ENCODE measurements at places on chromosomes 7 and 10.

DNA sequence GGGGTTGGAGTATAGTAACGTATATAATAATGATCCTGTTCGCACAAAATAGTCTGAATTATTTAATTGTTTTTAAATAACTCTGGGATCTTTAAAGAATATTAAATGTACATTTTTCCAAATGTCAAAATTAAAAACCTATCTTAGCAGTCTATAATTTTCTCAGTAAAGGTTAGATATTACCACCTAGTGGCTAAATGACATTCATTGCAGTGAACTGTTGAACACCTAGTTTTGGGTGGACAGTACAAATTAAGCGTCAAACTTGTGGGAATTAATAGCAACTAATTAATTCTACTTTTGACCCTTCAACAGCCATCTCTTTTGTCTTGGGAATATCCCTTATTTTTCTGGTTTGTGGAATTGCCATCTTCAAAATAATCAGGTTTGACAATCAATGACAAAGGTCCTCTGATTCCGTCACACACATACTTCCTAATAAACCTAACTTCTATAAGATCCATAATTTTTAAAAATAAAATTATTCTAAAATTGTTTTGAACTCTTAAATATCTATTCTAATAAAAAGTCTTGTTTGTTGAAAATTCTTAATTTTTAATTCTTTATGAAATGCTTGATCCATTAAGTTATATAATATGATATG lies 165.7 kb downstream of the SEMA3D start:
- DNase-seq, result no peak

DNA sequence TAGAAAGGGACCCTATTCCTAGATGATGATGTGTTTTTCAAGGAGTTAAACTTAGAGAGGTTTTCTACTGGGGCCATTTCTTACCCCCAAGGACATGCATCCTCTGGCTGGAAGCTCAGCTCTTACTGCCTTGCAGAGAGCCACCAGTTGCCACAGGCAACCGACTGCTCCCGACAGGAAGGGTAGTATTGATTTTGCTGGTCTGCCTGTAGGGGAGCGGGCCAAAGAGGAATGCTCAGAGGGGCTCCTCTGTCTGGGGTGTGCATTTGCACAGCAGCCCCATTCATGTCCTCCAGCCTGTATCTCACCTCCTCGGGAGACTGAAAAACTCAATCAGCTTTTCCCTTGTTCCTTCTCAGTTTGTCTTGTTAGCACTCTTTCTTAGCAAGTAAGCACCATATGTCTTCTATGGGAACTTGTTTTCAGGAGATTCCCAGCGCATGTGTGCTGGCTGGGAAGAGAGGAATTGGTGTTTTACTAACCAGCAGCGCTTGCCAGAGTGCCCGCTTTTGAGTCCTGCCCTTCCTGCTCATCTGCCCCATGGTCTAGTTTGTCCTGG lies 739.0 kb upstream of the GALNT17 start:
- no peak for DNase-seq

- DNase-seq, result no peak
Measured at GRCh38 chr10:123402656-123403055, 248.5 kb downstream of the BUB3 start.

GRCh38 chr7:139915864-139916716 lies 87.0 kb downstream of the TBXAS1 start:
- peak; percentile 9 for DNase-seq

DNA sequence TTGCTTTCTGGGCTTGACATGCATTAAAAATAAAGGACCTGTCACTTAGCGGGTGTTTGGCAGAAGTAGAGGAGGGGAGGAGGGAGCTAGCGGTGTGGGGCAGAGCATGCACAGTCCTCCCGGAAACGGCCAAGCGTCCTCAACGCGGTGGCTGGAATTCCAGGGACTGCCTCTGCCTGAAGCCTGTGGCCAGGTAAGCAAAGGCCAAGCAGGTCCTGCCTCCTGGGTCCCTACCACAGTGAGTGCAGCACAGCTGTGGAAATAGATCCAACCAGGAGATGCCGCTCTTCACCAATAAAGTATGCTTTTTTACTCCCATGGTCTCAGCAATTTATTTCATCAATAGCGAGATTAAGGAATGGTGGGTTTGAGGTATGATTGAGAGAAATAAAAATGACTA lies 323.4 kb downstream of the WDR37 start:
- no peak for DNase-seq

DNA sequence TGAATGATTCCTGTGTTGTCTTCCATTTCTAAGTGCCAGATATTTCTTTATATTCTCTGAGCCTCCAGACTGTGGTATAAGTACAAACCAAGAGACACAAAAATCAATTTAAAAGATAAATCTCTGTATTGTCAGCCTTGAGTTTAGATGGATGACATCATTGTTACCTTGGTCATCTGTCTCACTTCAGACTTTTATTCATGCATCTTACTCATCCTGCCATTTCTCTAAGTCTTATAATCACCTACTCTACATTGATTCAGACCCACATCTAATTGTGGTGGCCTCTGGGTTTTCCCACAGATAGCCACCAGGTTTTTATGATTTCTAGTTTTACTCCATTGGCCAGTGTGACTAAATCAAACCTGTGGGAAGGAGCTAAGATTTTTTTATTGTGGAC lies 26.8 kb upstream of the HDAC9 start:
- DNase-seq, result no peak

GRCh38 chr10:103193107-103193819 lies at the start of gene NT5C2:
NT5C2 (minus strand) TSS chr10:103193272; CDS start chr10:103174958, 18,314 bp downstream.
- DNase-seq, result peak; percentile 69

DNA sequence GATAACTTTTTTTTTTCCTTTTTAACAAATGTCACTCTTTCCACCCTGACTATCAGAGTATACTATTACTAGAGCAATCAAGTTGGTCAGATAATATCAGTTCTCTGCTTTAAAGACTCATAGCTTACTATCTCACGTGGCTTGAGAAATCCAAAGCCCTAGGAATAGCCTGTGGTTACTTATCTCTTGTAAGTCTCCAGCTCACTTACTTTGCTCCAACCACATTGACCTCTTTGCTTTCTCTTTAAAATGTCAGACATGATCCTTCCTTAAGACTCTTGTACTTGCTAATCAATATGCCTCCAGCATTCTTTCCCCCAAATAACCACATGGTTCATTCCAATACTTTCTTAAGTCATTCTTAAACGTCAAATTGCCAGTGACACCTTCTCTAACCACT lies 1292.2 kb downstream of the REEP3 start:
- DNase-seq, result no peak

GRCh38 chr10:32349968-32350738 lies 3.2 kb upstream of the EPC1 start:
- DNase-seq, result no peak

- DNase-seq, result no peak
Measured at GRCh38 chr7:99498546-99498944, 1.5 kb downstream of the ZNF394 start.

DNA sequence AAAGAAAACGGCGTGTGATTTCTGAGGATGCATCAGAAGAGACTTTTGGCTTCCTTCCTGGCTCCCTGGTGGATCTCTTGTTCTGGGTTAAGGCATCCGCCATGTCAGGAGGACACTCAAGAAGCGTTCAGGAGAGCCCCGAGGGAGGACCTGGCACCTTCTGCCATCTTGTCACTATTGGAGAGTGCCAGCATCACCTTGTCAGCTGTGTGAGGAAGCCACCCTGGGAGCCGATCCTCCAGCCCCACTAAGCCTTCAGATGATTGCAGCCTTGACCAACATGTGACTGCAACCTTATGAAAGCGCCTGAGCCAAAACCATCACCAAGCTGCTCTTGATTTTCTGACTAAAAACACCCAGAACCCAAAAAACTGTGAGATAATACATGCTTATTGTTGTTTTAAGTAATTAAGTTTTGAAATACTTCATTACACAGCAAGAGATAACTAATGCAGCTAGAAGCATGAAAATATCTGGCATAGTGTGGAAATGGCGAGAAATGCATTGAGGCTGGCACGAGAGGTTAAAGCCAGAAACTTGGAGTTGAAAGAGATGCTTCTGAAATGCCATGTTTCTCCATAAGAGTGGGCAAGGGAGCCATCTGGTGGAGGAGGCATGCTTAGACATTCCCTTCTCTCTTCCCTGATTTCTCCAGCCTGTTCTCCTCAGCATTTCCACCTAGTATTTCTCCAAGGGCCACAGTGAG lies 5.4 kb upstream of the ZFYVE27 start:
- peak; percentile 55 for DNase-seq

GRCh38 chr7:51121931-51122425 lies 194.6 kb downstream of the COBL start:
- no peak for DNase-seq

GRCh38 chr10:101561068-101561915 lies 26.8 kb downstream of the POLL start:
- no peak for DNase-seq

DNA sequence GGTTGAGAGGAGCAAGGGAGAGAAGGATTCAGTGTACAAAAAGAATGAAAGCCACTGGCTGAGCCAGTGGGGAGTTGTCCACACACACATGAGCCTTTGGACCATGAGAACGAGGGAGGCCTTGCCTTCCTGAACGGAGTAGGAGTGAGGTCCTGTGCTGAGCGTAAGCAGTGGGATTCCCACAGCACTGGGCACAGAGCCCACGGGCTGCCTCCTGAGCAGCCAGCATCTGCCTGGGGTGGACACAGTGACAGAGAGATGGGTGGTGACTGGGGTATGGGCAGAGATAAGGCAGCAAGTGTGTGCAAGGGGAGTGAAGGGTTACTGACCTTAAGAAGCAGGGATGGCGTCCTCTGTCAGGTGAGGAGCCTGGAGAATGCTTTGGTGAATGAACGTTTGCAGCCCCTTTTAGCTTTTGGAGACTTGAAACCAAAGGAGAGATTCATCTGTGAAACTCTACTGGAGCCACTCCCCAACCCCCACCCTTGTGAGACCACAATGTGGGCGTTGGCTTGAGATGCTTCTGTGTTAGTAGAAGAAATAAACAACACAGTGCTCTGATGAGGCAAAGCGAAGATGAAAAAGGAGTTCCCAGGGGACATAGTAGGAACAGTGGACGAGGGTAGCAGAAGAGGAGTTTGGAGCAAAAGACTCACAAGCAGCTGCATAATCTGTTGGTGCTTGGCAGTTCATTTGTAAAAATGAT lies 56.5 kb downstream of the FIGNL1 start:
- DNase-seq, result peak; percentile 59

GRCh38 chr7:128266883-128267594 lies 26.0 kb downstream of the LEP start:
- no peak for DNase-seq

DNA sequence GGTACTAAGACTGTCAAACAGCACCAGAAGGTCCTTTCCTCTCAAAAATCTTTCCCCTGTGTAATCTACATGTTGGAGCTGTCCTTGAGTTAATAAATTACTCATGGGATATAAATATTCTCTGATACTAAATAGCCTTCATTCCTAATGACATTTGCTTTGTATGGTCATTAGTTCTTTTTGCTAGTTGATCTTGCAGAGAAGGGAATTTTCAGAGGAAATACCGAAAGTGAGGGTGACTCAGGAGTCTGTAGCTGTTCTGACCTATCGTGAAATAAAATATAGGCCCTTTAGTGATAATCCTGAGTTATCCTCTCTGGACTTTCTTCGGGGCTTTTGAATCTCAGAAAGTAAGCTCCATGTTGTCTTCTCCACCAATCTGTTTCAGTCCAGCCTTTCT lies 19.4 kb upstream of the CLDN12 start:
- DNase-seq, result no peak

- DNase-seq, result no peak
Measured at GRCh38 chr10:69865450-69865849, 63.7 kb downstream of the COL13A1 start.

DNA sequence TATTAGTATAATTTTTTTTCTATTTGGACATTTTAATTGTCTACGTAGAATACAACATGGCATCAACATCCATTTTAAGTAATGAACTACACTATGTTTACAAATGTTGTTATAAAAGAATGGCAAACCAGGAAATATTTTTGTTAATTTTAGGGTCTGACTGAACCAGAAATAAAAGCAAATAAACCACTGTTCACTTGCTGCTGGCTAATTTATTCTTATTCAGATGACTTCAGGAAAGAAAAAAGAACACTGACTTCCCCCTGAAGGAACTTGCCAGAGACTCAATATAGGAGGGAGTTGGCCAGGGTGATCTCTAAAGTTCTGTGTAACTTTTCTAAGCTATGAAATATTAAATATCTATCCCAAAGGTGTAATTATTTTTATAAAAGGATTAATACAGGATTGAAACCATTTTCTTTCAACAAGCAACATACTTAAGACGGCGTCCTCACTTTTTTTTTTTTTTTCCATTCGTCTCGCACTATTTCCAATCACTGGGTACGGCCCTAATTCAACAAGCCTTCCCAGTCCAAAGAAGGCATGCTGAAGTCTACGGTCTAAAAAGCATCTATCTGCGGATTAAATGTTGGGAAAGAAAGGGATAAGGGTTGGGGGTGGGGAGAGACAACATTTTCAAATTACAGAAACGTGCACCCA lies 1.2 kb downstream of the USP6NL start:
- no peak for DNase-seq

GRCh38 chr7:139886206-139886605 lies 57.1 kb downstream of the TBXAS1 start:
- no peak for DNase-seq
